ENCODE measurements at places on chromosomes 7 and 10.

GRCh38 chr7:149598721-149599308, 101.2 kb upstream of the ZNF746 start:
- no peak for DNase-seq

- no peak for DNase-seq
These were observed 6.7 kb downstream of the SKAP2 start for GRCh38 chr7:26857506-26858240.

DNA sequence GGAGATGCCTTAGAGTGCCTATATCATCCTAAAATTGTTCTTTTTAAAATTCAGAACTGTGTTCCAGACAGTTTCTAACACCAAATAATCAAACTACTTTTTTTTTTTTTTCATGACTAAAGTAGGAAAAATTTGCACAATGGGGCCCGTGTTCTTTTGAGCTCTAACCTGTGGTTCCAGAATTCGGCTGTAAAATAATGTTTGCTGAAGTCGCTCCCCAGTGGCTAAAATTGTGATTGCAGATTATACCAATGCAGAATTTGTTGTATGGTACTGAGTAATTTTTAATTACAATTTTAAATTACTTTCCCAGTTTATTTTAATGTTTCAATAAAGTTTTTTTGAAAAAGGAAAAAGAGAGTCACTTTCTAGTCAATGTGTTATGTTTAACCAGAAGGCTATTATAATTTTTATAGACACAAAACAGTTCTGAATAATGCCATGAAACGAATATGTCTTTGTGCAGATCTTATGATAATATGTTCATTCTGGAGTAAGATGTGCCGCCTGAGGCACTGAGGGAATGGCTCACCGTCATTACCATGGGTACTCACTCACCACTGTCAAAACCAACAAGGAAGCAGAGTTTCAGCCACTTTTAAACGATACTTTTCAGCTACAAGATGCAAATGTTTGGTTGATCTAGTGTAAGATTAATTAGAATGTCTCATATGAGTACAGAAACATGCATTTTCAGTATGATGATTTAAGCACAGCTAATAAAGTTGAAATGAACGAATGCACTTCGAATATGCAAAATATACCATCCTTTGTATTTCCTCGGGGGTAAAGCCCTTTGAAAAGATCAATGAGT, 173.6 kb downstream of the PRKCQ start:
- DNase-seq: no peak

DNA sequence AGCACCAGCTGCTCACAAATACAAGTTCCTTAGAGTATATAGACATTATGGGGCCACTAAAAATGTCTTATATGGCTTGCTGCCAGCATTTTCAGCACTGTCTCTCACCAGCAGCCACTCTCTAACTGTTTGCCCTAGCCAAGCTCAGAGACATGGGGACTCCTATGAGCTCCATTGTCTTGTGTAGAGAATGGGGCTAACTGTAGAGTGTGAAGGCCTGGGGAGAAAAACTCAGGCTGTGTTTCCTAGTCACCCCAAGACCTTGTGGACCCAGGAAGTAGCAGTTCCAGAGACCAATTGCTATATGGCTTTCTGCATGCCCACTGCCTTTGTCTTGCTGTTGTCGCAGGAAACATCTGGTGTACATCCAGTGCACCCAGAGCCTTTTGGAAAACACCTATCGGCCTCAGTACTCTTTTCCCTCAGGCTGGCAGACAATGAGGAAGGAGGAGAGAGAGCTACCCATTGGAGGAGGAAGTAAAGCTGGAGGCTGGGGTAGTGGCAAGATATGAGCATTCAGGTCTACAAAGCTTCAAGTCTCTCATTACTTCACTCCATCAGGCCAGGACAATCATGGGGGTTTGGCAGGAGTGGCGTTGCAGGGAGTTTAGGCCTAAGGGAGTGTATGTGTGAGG, 28.4 kb downstream of the ENTPD1 start:
- DNase-seq: no peak

All from effector CD8-positive, alpha-beta T cell (primary cell).